ENCODE measurements at places on chromosomes 16 and 17.
A peak's percentile ranks its signal among the peaks of the same experiment; 100 is the strongest.

GRCh38 chr17:35052241-35052610, 11.3 kb downstream of the RFFL start:
- DNase-seq, result no peak

GRCh38 chr16:84724606-84725309, 25.0 kb downstream of the USP10 start:
- no peak for DNase-seq

DNA sequence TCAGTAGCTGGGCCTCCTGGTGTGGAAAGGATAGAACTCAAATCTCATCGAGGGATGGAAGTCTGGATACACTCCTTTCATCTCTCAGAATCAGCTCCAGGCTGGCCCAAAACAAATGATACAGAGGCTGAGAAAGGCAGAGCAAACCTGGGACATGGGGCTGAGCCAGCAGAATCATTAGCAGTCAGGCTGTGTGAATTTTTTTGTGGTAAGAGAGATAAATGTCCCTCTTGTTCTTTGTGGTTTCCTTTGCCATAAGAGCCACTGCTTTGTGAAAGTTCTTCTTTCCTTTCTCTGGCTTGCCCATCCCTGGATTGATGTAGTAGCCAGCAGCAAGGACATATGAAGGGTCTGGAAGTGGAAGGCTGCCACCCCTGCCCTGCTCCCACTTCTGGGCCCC, 146.2 kb downstream of the CDH13 start:
- DNase-seq, result no peak

DNA sequence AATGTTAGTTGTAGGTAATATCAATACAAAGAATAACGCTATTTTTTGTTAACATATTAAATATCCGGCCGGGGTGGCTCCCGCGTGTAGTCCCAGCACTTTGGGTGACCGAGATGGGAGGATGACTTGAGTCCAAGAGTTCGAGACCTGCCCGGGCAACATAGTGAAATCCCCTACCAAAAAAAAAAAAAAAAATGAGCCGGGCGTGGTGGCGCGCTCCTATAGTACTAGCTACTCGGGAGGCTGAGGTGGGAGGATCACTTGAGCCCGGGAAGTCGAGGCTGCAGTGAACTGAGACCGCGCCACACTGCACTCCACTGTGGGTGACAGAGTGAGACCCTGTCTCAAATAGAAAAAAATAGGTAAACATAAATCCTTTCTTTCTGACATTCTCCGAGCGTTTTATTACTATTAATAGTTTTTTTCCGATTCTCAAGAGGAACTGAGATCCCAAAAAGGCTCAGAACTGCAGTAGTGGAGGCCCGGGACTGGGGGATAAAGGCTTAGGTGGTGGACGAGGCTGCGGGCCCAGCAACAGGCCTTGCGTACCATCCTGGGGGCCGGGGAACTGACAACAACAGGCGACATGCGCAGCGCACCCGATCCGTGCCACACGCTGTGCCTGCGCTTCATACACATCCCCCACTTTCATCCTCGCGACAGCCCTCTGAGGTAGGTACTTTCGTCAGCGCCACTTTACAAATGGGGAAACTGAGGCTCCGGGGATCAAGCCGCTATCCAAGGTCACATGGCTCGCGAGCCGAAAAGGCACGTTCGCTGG, 919 bp downstream of the N4BP1 start:
- DNase-seq, result peak; percentile 58

DNA sequence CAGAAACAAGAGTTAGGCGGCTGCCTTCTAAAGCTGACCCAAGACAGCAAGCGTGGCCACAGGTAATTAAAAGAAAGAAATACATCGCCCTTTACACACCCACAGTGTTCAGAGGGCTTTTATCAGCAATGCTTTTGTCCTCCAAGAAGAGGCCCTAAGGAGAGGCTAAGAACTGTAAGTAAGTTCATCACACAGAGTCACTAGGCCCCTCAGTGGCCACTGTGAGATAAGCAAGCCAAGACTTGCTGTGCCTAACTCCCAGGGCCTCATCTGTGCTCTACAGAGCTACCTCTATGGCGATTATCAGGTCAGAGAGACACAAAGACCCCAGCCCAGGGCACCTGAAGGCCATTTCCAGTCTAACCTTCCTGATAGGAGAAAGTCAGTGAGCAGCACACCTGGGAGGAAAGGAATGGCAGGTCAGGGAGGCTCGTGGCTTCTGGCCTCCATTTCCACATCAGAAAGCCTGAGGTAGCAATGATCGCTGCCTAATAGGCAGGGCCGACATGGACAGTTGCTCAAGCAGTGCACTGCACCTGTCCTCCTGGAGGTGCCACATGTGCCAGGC, 545.2 kb upstream of the CDH11 start:
- DNase-seq, result no peak

DNA sequence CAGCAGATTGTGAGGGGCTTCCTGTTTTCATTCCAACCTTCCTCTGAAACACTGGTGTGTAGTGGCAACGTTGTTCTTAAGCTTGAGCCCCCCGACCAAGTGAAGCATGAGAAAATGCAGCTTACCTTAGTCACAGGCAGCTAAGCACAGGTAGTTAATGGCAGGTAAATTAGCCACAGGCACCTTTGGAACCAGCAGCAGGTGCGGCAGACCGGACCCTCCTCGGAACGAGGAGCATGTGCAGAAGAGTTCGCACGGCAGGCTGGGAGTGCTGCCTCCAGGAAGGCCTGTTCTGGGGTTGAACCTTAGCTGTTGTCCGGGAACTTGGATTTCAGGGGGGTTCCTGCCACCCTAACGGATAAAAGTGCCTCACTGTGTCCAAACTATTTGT, 7.2 kb upstream of the IRF8 start:
- DNase-seq, result peak; percentile 68

DNA sequence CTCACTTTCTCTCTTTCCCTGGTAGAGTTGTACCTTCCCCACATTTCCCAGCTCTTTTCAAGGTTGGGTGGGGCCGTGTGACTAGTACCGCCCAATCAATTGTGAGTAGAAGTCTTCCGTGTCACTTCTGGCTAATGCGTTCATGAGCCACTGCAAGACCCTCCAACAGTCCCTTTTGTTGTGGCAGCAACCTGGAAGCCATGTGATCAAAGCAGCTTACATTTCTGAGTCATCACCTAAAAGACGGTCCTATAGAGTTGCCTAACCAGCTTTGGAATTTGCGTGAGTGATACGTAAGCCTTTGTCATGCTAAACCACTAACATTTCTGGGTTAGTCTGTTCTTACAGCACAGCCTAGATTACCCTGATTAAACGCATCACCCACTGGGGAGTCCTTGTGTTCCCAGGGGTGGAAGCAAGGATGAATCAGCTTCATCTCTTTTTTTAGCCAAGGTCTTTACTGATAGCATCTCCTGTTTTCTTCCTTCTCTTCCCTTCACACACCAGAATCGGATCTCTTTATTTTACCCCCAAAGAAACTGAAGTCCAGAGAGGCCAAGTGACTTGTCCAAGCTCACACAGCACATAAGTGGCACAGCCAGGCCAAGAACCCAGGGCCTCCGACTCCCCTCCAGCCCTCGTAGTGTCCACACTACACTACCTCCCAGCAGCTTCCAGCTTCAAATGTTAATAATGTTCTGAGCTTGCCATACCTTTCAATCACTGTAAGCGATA, 366.3 kb upstream of the XYLT1 start:
- no peak for DNase-seq

DNA sequence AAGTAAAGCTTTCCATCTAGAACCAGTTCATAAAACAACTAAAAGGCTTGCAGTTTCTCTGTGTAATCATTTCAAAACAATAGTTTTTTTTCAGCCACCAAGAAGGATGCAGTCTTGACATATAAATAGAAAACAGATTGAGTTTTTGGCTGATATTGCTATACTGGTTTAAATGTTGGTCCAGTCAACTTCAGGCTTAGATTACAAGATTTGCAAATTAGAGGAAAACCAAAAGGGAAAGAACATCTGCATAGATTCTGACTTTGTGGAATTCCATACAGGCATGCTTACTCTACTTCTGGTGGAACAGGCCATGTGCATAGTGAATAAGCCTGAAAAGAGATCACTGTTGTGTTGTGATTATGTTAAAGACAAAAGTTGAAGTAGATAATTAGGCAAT, 150.3 kb downstream of the BCAS3 start:
- no peak for DNase-seq

DNA sequence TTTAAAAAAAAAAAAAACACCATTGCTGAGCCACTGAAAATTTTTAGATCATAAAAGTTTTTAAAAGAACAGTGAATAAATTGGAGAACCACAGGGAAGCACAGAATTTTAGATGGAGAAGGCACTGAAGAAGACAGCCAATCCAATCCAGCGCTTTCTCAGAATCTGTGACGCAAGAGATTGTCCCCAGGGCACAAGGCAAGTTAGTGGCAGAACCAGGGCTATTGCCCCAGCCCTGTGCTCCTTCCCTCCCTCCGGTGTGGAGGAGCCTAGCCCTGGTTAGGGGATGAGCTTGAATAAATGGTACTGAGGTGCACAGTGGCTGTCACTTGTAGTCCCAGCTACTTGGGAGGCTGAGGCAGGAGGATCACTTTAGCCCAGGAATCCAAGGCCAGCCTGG, 108.3 kb downstream of the ZNF423 start:
- no peak for DNase-seq

Measured in kidney (tissue), 22 donors.